ENCODE measurements at places on chromosomes 2 and 18.

GRCh38 chr2:113124984-113125855 lies 2.2 kb upstream of the IL1RN start:
- no peak for DNase-seq

- no peak for DNase-seq
These were observed 20.9 kb downstream of the TMEM237 start for GRCh38 chr2:201622306-201622970.

DNA sequence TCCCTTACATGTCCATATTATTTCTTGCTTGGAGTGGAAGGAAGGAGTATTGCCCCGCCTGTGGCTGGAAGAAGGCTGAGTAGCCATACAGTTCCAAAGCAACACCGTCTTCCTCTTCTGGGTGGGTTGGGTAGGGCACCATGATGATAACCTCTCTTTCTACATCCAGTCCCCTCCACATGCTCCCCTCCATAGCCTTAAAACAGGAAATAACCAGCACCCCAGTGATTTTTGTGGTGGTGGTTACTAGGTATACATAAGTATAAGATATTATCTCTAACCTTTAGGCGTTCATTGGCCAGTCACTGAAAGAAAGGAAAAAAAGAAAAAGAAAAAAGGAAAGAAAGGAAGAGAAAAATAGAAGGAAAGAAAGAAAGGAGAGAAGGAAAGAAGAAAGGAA lies 63.1 kb downstream of the CXCR4 start:
- DNase-seq = no peak

DNA sequence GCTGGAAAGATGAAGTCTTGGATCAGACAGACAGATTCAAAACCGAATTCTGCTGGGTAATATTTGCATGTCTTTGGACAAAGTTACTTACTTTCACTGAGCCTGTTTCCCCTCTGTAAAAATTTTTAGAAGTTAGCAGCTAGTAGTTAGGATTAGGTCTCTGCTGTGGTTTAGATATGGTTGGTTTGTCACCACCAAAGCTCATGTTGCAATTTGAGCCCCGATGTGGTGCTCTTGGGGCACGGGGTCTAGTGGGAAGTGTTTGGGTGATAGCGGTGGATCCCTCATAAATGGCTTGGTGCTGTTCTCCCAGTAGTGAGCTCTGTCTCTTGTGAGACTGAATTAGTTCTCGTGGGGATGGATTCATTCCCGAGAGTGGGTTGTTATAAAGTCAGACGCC lies 38.9 kb upstream of the PNO1 start:
- no peak for DNase-seq

DNA sequence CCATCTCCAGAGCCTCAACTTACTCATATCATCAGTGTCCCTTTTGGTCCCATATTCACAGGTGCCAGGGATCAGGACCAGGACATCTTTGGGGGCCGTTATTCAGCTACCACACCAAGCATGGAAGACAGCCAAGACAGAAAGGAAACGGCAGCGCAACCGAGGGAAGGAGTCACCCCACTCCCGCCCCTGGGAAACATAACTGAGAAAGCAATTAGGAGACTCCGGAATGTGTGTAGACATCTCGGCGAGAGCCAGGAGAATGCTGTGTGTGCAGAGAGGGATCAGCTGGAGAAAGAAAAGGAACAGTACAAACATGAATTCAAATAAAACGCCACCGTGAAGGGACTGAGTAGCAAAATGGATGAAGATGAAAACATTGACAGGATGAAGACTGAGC lies 13.4 kb upstream of the BOK start:
- no peak for DNase-seq

- no peak for DNase-seq
These were observed 1.6 kb upstream of the ALKAL2 start for GRCh38 chr2:289362-290089.

DNA sequence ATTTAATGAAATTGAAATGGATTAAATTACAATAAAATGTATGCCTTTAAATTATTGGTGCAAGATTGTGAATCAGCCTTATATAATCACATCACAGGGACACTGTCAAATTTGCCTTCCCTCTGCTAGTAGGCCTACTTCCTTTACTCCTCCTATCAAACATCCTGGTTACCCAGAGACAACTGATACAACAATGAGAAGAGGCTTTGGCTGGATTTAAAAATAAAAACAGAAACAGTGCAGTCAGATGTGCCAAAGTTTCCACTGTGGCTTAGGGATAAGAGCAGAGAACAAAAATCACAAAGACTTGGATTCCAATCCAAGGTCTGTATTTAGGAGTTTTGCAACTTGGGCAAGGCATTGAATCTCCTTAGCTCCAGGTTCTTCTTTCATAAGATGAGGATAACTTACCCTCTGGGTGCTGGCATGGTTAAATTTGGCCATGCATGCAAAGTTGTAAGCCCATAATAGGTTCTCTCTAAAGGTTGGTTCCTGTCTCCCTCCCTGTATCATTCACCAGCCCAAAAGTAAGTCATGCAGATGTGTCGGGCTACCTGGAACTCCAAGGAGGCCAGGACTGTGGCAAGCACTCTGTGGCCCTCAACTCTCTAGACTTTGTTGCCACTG lies 99.3 kb upstream of the LRATD1 start:
- DNase-seq = no peak

DNA sequence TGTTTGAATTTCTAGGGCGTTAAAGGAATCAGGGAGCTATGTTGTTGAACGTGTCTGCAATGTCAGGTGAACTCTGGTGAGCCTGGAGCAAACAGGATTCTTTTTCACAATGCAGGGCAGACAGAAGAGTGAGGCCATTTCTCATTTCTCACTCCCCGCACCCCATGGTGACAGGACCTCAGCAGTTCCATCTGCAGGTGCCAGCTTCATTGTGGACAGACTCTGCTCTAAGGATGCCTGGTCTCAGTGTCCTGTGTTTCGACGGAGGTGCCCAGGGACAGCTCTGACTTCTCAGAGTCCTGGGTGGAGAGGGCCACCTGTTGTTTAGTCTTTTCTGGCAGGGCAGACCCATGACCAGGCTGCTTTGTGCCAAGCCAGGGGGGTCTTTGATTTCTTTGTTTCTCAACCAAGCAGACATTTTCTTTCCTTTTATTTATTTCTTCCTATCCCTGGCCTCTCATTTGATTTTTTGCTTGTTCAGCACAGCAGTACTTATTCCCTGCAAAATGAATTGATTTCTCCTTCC lies 201.5 kb downstream of the RNF144A start:
- DNase-seq = no peak

Measured in stimulated activated CD4-positive, alpha-beta T cell treated with anti-CD3 and anti-CD28 coated beads, Interleukin-4, amount 100 ng/mL, for 4 hours (primary cell).